Suprapubic skin (tissue), 4 donors: ENCODE measurements at places on chromosomes 1 and 21. TPM values are rescaled to one million over a fixed set of nuclear protein-coding genes. Genes with fewer than 3 reads are reported as not detected.

DNA sequence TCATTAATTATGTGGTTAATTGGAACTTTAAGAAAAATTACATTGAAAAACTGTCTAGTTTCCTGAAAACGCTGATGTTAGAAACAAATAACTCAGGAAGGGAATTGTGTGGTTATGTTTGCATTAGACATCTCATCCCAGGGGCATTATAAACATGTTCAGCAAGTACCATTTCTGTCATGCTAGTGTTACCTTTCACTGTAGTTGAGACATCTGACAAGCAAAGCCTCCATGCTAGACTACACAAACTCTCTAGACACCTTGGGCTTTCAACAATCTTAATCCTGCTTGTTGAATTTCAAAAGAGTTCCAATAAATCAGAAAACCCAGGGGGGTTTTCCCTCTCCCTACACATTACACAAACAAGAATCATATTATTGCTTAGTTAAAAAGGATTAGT lies 536.8 kb downstream of the KCNT2 start:
- DNase-seq, result no peak

GRCh38 chr1:39836595-39837110 lies 46.7 kb downstream of the TRIT1 start:
- no peak for DNase-seq

- DNase-seq, result no peak
These were observed 28.7 kb downstream of the COL16A1 start for GRCh38 chr1:31675161-31675560.

The CD84 gene
- total RNA-seq, result 1.2 TPM

- no peak for DNase-seq
These were observed 24.5 kb downstream of the EEIG2 start for GRCh38 chr1:108584428-108584856.

GRCh38 chr1:158527190-158527815 lies 26.9 kb downstream of the OR6Y1 start:
- DNase-seq, result no peak

The KCNJ9 gene
- total RNA-seq, result not detected

The S100A8 gene
- total RNA-seq, result 38.4 TPM

DNA sequence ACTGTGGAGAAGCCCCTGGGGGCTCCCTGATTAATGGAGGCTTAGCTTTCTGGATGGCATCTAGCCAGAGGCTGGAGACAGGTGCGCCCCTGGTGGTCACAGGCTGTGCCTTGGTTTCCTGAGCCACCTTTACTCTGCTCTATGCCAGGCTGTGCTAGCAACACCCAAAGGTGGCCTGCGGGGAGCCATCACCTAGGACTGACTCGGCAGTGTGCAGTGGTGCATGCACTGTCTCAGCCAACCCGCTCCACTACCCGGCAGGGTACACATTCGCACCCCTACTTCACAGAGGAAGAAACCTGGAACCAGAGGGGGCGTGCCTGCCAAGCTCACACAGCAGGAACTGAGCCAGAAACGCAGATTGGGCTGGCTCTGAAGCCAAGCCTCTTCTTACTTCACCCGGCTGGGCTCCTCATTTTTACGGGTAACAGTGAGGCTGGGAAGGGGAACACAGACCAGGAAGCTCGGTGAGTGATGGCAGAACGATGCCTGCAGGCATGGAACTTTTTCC lies 24.8 kb downstream of the PCSK9 start:
- no peak for DNase-seq
